ENCODE measurements at places on chromosomes 6 and 20.

GRCh38 chr6:164660781-164661180 is 648.6 kb downstream of the C6orf118 start:
- DNase-seq: no peak

GRCh38 chr6:81838031-81838430 is 85.5 kb upstream of the TENT5A start:
- DNase-seq: no peak

- DNase-seq: no peak
These were observed 219.7 kb downstream of the FARS2 start for GRCh38 chr6:5481033-5481432.

GRCh38 chr6:25088513-25088912 is 152.8 kb upstream of the RIPOR2 start:
- DNase-seq: no peak

- DNase-seq: no peak
These were observed 42.8 kb downstream of the PSMG4 start for GRCh38 chr6:3301506-3301905.

- peak; percentile 53 for DNase-seq
These were observed 32.0 kb downstream of the ARHGAP40 start for GRCh38 chr20:38633577-38634093.

- no peak for DNase-seq
These were observed 14.9 kb downstream of the CRISP2 start for GRCh38 chr6:49698478-49698877.

DNA sequence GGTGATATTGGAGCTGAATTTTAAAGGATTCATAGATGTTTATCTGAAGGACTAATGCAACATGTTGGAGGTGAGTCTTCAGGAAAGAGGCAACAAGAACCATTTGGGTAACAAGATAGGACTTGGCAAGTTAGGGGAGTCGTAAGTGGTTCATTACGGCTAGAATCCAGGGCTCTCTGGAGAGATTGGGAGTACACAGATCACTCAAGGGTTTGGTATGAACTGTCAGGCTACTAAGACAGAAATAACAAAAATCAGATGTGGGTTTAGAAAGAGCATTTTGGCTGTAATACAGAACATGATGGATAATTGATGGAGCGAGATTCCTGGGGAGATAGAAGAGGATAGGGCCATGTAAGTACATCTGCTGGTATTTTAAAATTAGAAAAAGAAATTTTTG is 86.3 kb upstream of the ESR1 start:
- DNase-seq: no peak

GRCh38 chr20:39050555-39050902 is 88.4 kb downstream of the DHX35 start:
- no peak for DNase-seq

- no peak for DNase-seq
These were observed 172.1 kb downstream of the CDKAL1 start for GRCh38 chr6:20706238-20706938.

DNA sequence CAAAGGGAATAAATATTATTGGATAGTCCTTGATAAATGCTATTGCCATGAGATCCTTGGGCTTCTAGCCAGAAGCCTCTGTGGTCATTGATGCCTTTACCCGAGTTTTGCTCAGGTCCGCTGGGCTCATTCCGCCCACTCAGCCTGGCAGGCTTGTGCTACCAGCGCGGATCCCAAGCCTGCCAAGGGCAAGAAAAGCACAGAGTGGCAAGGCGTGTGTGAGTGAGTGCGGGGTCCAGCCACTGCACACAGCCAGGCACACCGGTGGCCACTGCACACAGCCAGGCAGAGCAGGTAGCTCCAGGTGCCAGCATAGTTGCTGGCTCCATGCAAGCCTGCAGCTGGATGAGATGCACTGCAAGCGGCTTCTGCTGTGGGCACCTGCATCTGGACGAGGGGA is 38.7 kb downstream of the STK38 start:
- no peak for DNase-seq

GRCh38 chr6:112710710-112711109 is 363.6 kb downstream of the RFPL4B start:
- no peak for DNase-seq

- DNase-seq: no peak
These were observed 99.5 kb downstream of the CD83 start for GRCh38 chr6:14216946-14217684.

- DNase-seq: no peak
These were observed 164.9 kb upstream of the HEY2 start for GRCh38 chr6:125584468-125584939.

DNA sequence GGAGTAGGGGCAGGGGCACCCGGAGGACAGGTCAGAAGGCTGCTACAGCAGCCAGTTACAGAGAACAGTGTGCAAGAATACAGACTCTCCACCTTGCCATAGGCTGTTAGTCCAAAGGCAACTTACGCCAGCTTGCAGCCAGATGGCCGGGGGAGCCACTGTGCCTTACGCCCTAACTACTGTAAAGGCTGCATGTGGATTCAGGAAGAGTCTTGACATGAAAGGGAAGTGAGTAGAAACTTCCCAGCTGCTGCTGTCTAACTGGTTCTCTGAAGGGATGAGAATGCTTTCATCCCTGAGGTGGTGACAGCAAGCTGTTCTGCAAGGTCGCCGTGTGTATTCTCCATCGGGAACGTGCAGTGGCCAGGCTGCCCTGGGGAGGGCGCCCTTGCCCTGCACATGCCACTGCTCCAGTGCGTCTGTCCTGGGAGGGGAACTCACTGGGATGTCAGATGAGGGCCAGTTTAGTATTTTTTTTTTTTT is 46.1 kb downstream of the LYRM4 start:
- DNase-seq: no peak

DNA sequence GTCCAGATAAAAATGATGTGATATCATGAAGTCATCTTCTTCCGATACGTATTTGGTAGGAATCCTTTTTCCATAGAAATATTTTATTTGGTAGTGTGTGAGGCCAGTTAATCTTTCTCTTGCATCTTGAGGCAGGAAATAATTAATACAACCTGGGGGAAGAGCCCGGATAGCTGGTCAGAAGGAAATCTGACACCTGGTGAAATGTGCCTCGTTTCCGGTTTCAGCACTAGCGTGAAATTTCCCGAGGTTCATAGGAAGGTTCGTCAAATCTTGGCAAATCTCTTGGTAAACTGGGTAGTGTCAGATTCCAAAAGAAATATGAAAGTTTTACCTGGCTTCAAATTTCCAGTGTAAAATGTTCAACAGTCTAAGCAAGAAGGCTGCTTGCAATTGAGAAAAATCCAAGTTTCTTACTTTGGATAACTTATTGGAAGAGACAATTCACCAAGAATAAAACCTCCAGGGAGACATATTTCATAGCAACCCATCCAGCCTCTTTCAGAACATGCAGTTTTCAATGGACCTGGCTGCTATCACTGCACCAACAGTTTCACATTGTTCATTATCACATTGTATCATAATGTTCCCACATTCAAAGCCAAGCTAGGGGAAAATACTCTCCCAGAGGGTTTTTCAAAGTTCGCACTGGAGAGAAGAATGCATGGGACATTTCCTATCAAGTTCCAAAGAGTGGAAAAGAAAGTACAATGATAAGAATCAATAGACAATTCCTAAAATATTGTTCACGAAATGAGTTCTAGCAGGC is 454.5 kb upstream of the CITED2 start:
- DNase-seq: no peak

DNA sequence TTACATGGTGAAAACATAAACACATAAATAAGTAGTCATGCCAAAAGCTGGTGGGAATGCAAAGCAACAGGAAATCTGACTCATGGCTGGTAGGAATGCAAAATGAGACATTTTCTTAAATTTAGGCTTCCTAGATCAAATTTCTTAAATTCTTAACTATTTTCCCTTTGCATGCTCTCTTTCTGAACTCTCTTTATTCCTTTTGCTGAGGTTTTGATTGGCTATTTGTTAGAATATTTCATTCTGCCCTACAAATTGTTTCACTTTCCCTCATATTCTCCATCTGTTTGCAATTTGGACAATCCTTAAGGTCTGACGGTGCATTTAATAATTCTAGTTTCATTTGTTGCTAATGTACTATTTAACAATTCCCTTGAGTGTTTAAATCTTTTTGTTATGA is 437.5 kb upstream of the RGS17 start:
- DNase-seq: no peak

- DNase-seq: peak; percentile 33
These were observed 47.5 kb downstream of the DSTN start for GRCh38 chr20:17617212-17617867.

DNA sequence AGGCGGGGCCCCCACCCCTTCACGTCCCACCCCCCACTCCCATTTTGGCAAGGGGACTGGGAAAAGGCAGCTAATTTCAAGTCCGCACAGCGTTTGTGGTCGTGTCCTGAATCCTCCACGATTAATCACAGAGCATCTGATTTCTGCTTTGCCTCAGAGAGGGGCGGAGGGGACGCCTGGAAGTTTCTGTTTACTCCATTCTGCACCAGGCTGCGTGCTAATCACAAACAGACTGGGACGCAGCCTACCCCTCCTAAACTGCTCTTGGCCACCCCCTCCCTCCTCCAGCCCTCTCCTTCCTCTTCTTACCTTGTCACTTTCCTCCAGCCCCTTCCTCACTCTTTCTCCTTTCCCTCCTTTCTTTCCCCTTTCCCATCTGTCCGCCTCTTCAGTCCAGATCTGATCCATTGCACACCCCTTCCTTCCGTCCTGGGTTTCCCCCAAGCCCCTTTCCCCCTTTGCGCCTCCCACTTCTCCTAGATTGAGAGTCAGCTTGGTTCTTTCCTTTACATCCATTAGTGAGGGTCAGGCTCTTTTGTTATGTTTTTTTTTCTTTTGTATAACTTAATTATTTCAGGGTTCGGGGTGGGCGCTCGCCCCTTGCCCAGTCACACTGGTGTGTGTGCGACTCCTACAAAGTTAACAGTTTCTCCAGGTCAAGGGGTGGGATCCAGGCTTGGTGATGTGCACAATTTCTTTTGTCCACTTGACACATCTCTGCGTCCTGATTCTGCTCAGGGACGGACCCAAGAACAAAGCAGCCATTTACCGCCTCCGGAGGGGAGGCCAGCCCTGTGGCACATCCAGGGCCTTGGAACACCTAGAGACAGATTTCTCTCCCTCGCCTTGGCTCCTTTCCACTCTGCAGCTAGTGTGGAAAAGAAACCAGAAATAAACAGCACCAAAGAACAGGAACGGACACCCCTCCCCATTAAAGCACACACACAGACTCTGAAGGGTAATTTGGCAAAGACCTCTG is 520 bp upstream of the RIPOR3 start:
- no peak for DNase-seq

DNA sequence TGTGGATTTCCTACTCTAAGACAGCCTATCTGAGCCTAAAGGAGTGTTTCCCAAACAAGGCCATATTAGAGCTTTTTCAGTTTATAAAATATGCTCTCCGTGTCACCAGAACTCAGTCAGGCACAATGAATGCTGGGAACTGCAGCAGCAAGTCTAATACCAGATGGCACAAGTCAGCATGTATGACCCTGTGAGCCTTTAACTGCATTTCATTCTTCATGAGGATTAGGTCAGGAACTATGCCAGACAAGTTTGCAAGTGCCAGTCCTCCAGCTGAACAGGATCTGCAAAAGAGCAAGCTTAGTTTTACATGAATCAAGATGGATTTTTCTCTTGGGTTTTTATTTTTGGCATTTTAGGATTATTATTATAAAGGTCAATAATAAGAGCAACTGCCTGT is 66.7 kb upstream of the SAMD5 start:
- no peak for DNase-seq

DNA sequence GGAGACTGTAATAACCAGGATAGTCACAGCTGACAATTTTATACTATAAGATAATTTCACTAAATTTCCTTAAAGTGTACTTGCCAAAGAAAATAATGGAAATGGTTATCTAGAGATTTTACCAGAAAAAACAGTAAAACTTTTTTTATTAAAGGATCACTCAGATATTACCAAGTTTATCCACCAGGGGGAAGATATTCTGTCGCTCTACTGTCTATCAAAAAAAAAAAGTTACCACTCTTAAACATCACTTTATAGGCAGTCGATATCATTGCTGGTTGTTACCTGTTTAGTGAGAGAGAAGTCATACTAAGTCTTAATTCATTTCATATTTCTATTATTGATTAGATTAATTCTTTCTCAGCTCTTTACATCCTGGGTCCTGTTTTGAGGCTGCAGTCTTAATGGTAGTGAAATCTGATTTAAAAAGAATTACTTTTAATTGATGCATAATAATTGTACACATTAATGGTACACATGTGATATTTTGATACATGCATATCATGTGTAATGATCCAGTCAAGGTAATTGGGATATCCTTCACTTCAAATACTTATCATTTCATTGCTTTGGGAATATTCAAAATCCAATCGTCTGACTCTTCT is 18.9 kb downstream of the L3MBTL3 start:
- DNase-seq: peak; percentile 21
